ENCODE measurements at places on chromosomes 1 and 21.
A peak's percentile ranks its signal among the peaks of the same experiment; 100 is the strongest.

GRCh38 chr1:61289232-61290098 is 207.1 kb downstream of the NFIA start:
- no peak for DNase-seq

DNA sequence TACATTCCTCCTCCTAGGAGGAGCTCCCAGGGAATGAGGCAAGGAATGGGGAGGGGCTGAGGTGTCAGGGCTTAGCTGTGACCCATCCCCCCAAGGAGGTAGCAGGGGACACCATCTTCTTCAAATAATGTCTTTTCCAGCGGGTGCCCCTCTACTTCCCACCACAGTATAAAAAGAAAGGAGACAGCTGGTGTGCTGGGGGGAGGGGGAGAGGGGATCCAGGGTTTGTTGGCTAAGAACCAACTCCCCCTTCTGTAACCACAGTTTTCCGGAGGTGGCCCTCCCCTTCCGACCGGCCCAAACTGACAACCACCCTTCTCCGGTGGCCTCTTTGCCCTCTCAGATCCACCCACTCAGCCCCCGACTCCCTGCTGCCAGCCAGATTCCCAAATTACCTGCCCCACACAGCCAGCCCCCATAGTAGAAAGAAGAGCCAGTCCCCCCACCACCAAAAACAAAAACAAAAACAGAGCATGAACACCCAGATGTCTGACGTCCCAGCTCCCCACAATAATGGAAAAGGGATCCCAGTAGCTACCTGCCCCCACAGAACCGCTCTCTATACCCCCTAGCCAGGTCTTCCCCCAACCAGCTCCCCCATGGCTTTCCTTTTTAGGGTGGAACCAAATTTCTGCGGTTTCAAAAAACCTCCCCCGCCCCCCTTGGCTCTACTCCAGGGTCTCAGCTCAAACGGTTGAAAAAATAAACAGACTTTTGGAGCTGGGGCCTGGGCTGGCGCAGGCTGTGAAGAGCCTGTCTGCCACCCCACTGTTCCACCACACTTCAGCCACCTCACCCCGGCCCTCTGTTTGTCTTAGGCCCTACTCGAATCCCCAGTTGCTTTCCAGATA is 2.1 kb downstream of the ARHGEF2 start:
- DNase-seq, result peak; percentile 66

- DNase-seq, result no peak
These were observed 10.0 kb downstream of the MAP3K21 start for GRCh38 chr1:233337505-233337904.

DNA sequence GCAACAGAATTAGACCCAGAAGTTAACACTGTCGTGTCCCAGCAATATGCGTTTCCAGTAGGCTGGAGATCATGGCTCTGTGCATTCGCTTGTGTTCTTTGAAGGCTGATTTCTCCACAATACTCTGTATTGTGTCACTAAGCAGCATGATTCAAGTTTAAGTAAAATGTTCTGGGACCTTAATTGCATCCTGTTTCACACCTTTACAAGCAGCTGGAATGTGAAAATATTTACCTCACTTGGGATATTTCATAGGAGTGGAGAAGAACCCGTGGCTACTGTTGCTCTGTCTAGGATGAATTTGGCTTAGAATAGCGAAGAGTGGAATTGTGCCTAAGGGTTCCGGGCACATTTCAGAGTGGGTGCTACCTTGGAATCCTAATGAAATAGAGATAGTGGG is 6.3 kb downstream of the PTGFRN start:
- no peak for DNase-seq

DNA sequence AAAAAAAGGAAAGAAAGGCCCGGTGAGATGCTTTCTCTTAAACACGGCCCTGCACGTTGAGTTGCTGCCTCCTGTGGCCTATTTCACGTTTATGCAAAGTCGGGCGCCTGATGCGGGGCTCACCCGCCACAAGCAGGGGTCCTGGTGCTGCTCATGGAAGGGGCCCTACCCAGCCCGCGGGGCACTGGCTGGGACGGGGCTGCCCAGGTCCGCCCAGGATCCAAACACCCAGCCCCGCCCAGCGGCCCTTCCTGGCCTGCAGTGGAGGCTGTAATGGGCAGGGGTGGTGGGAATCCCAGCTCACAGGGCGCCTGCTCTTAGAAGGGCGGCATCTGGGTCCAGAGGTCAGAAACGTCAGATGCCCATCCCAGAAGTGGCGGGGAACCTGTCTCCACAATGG is 1.6 kb downstream of the COL6A2 start:
- DNase-seq, result peak; percentile 16

- no peak for DNase-seq
These were observed 30.3 kb upstream of the PPP2R5A start for GRCh38 chr1:212254853-212255363.

GRCh38 chr1:229623838-229624237 is 2.1 kb downstream of the TAF5L start:
- no peak for DNase-seq

GRCh38 chr1:84347271-84347931 is 45.9 kb downstream of the SAMD13 start:
- no peak for DNase-seq

GRCh38 chr1:185425163-185425562 is 108.1 kb upstream of the IVNS1ABP start:
- DNase-seq, result no peak

DNA sequence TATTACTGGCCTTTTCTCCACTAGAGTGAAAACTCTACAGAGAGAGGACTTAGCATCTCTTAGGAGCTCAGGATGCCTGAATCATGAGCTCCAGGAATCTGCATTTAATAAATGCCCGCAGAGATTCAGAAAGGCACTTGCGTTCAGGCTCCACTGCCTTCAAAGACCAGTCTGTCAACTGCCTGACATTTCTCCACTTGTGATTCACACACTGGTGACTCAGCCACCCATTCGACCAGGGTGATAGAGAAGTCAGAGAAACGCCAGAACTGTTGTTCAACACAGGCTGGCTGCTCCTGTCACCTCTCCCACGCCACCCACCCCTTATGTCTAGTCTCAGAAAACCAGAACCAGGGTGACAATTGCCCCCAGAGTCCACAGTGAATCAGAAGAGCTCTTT is 26.9 kb upstream of the LBR start:
- peak; percentile 87 for DNase-seq

DNA sequence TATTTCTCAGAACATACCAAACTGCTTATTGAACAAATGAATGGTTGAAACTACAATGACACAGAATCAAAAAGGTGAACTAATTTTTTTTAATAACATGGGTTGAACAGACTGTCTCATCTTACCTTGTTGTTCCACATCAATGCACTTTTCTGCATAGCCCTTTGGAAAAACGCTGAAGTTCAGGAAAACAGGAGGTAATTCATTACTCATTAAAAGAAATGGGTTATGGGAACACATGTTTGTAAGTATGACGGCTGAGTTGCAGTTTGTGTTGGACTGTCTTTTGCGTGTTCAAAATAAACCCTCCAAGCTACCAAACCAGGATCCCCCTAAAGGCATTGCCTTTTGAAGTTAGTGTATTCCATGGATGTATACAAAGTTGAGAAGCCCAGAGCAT is 514.9 kb upstream of the PKN2 start:
- no peak for DNase-seq

DNA sequence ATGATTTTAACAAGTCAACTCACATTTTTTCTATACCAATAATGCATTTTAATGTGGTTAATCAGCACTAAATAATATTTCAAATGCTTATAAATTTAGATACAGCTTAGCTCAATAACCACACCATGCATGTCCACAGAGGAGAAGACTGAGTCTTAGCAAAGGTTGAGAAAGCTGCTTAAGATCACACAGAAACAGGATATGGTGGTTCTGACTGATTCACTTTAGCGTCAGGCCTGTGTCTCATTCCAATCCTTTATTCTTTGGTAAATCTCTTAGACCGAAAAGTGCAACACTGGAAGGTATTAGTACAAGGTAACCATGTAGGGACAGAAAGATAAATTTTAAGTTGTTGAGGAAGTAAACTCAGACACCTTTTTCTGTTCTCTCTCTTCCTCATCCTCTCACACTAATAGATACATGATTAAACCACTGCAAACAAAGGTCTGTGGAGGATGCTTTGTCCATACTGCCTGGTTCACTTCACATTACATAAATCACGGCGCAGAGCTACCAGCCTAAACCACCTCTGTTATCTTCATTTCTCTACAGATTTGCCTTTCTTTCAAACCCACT is 139.0 kb downstream of the DPYD start:
- DNase-seq, result no peak

DNA sequence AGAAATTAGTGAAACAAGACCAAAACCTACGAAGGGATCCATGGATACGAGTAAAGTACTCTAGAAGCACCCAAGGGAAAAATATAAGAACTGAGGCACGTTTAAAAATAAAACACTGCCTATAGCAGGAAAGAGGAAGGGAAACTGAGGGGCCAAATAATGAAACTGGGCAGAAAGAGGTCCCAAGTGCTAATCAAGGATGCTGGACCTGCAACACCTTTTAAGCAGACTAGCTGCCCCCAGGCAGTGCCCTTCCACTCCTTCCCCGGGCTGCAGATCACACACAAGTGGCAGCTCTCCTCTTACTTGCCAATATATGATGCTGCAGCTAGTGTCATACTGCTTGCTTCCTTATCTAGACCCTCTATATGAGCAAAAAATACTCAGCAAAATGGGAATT is 7.6 kb upstream of the OTUD7B start:
- DNase-seq, result no peak

GRCh38 chr21:27429710-27430341 is 462.9 kb upstream of the ADAMTS5 start:
- no peak for DNase-seq

- DNase-seq, result no peak
These were observed 5.7 kb downstream of the HSPG2 start for GRCh38 chr1:21931171-21932093.

DNA sequence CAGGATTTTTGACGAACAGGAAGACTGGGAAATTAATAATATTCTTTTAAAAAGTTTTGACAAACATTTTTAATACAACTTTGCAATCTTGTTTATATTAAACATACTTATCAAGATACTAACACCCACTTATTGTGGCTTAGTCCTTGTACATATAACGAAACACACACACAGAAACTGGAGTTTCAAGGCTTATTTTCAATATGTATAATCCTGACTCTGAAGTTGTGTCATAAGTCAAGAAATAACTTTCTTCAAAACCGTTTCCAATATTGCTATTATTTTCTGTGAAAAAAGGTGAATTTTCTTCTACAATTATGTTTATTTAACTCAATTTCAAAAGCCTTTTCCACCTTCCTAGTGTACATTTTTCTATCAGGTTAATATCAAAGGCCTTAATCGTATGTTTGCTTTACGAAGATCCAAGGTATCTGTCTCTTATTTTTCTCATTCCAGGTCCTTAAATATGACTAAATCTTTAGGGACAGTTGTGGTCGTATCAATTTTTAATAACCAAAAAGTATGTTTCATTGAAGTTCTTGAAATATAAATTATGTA is 1.8 kb downstream of the CDKN2C start:
- DNase-seq, result no peak

DNA sequence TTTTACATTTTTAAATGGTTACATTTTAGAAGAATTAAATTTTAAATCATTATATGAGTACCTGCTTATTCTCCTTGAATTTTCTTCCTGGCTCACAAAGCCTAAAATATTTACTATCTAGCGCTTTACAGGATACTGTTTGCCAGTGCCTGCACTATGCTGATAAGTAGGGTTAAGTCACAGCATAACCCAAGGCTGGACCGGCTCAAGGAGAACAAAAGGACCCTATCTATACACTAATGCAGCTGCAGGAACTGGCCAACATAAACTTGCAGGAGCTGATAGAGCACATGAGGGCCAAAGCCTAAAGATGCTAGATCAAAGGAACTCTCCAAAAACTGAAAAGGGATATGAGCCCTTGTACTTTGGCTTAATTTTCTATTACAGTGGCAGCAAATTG is 1086.9 kb upstream of the TMPRSS15 start:
- DNase-seq, result no peak

GRCh38 chr1:42848823-42849537 is 2.6 kb downstream of the ZNF691 start:
- no peak for DNase-seq

GRCh38 chr21:37862536-37862935 is 53.7 kb downstream of the KCNJ6 start:
- no peak for DNase-seq

- DNase-seq, result no peak
These were observed 12.0 kb downstream of the MEGF6 start for GRCh38 chr1:3599286-3599811.

GRCh38 chr1:17639703-17640340 is 100.3 kb downstream of the ARHGEF10L start:
- no peak for DNase-seq

DNA sequence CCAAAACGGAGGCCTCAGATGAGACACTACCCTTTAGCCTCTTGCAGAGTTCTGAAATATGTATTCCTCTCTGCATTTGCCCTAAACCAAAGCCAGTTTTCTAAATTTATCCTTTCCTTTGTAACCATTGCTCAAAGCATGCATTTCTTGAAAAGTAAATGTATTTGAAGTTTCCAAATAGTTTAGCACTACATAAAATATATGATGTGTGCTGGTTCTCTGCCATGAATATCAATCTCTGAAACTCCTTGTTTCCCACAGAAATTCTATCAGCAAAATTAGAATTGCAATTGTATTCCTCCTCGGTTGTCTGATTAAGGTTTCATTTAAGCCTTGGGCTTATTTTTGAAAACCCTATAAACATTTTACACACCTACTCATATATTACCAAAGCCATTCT is 137.1 kb upstream of the SYT6 start:
- no peak for DNase-seq

DNA sequence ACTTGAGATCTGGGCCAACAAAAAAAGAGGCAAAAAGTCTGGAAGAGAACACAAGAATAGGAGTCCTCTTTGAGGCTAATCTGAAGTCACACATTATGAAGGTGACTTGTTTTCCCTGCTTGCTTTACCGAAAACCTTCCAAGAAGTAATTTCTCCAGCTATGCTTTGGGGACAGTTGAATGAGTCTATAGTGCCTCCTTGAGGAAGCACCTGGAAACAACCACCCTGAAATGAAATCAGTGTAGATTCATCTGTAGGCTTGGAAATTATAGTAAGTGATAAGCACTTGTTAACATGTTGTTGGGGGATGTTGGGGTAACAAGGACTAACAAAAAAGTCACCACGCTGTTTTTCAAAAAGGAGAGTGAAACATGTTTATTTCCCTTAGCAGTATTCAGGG is 23.4 kb upstream of the RPTN start:
- DNase-seq, result no peak

DNA sequence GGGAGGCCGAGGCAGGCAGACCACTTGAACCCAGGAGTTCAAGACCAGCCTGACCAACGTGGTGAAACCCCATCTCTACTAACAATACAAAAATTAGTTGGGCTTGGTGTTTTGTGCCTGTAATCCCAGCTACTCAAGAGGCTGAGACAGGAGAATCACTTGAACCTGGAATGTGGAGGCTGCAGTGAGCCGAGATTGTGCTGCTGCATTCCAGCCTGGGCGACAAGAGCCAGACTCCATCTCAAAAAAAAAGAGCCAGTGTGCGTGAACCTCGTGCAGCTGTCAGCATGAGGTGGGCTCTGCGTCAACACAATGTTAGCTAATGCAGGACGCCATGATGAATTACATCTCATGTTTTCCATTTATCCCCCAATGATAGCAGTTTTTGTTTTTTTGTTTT is 110.7 kb upstream of the SLC45A1 start:
- DNase-seq, result no peak
